ENCODE measurements at places on chromosomes 7 and 10. TPM values are rescaled to one million over a fixed set of nuclear protein-coding genes. Genes with fewer than 3 reads are reported as not detected.
A peak's percentile ranks its signal among the peaks of the same experiment; 100 is the strongest.

Gene MEST
- total RNA-seq = 12.4 TPM

Gene SLC25A13
- total RNA-seq = 9.0 TPM

GRCh38 chr7:55569797-55570196, 2.5 kb downstream of the VOPP1 start:
- DNase-seq = no peak
- peak overlapping the region; percentile 92 for H3K27ac ChIP-seq
- peaks cover 62% of the 10 kb centered on the region for H3K4me1 ChIP-seq
- no peaks in the 10 kb centered on the region for H3K36me3 ChIP-seq

DNA sequence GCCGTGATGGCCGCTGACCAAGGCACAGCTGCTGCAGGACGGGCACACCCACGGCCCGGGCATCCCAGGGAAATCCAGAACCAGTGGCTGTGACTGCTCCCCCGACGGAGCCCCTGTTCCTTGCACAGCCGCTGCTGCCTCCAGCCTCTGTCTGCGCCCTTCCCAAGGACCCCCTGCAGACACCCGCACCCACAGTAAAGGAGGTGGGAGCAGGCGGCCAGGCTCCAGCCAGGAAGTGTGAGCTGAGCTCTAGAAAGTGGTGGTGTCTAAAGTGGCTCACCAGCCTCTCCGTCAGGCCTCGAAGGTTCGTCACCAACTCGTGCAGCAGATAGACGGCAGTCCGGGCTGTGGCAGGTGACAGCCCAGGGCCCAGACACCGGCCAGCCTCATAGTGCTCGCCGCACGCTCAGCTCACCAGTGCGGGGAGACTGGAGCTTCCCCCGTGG, 306.7 kb downstream of the DNAJB6 start:
- H3K27ac ChIP-seq = no peak overlapping the region
- H3K4me1 ChIP-seq = no peaks in the 10 kb centered on the region
- H3K36me3 ChIP-seq = no peaks in the 10 kb centered on the region
- H3K4me3 ChIP-seq = no peak overlapping the region
- no peak for DNase-seq
- peaks cover 6% of the 10 kb centered on the region for H3K27me3 ChIP-seq

- H3K4me1 ChIP-seq = no peaks in the 10 kb centered on the region
- no peak overlapping the region for H3K4me3 ChIP-seq
- H3K27me3 ChIP-seq = peaks cover 17% of the 10 kb centered on the region
- DNase-seq = no peak
- H3K27ac ChIP-seq = no peak overlapping the region
Measured at GRCh38 chr10:129413024-129413423, 54.0 kb upstream of the MGMT start.

GRCh38 chr7:150340875-150341262, 560 bp downstream of the RARRES2 start:
- H3K4me1 ChIP-seq = peaks cover 6% of the 10 kb centered on the region
- peak overlapping the region; percentile 59 for H3K4me3 ChIP-seq
- peak overlapping the region; percentile 15 for H3K27ac ChIP-seq
- H3K36me3 ChIP-seq = no peaks in the 10 kb centered on the region

- no peaks in the 10 kb centered on the region for H3K36me3 ChIP-seq
- no peak for DNase-seq
- no peak overlapping the region for H3K4me3 ChIP-seq
- H3K27me3 ChIP-seq = no peaks in the 10 kb centered on the region
- no peak overlapping the region for H3K27ac ChIP-seq
Measured at GRCh38 chr7:132082394-132082793, 493.9 kb downstream of the PLXNA4 start.

DNA sequence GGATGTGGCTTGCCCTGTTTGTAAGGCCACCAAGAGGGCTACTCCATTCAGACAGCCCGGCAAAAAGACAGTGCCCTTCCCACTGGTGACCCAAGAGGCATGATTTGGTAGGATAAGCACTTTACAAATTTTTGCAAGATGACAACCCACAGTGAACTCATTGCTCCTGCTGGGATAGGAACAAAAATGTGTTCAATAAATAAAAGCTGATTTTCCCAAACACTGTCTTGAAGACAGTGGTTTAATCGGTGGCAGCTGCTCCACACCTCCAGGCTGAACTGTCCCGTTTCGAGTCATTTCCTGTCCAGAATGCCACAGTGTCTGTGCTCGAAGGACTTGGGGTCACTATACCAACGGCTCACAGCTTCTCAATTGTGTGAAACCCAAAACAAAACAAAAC, 45.1 kb upstream of the NPTX2 start:
- H3K36me3 ChIP-seq = no peaks in the 10 kb centered on the region
- H3K27me3 ChIP-seq = peaks cover 4% of the 10 kb centered on the region
- H3K4me3 ChIP-seq = no peak overlapping the region
- no peak for DNase-seq
- H3K27ac ChIP-seq = no peak overlapping the region

Data from psoas muscle (tissue), 8 donors.